ENCODE measurements at places on chromosomes 7 and 10.

DNA sequence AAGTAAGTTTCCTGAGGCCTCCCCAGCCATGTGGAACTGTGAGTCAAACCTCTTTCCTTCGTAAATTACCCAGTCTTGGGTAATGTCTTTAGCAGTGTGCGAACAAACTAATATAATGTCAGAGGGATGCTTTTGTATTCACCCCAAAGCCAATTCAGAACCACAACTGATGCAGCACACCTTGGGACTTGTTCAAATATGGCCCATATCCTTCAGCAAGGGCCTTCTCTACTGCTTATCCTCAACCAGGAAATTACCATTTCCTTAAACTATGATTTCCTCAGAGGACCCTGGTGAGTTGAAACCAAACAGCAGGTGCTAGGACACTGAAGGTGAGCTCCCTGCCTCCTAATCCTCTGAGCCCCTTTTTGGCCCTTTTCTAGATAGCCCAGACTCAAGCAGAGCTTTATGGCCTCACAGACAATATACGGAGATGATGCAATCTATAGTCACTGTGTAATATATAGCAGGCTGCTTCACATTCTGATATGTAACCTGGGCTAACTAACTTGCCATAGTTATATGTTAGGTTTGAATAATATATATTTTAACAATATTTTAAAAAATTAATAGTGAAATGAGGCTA lies 15.2 kb downstream of the SRI start:
- no peak for DNase-seq

- DNase-seq, result no peak
These were observed 57.4 kb upstream of the CASD1 start for GRCh38 chr7:94452239-94452638.

- no peak for DNase-seq
These were observed 879.5 kb downstream of the SORCS1 start for GRCh38 chr10:106284802-106285587.

DNA sequence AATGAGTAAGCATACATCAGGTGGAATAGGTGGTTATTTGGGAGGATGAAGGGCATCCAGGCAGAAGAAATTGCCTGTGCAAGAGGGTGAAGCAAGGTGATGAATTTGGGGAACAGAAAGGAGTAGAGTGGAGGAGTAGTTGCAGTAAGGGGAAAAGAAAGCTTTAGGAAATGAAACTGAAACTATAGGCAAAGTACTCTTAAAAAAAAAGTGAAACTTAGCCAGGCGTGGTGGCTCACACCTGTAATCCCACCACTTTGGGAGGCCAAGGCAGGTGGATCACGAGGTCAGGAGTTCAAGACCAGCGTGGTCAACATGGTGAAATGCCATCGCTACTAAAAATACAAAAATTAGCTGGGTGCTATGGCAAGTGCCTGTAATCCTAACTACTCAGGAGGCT lies 17.6 kb downstream of the NUP205 start:
- DNase-seq, result no peak

GRCh38 chr7:89049043-89049442 lies 253.5 kb upstream of the TEX47 start:
- DNase-seq, result no peak

DNA sequence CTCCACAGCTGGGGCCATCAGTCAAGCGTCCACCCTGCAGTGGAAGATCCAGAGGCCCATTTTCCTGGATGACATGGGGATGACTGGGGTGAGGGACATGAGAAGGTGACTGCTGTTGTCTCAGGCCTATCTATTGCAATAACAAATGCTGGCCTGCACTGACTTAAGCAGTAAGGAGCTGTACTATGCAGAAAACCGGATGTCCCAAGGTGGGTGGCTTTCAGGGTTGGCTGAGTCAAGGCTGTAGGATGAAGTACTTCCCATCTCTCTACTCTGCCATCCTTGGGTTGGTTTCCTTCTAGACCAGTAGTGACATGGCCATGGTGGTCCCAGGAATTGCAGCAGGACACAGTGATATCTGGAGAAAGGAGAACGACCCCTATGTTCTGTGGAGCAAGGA lies 48.1 kb downstream of the NEURL1 start:
- DNase-seq, result no peak

- no peak for DNase-seq
These were observed 18.8 kb upstream of the FAM170B start for GRCh38 chr10:49152663-49153062.

DNA sequence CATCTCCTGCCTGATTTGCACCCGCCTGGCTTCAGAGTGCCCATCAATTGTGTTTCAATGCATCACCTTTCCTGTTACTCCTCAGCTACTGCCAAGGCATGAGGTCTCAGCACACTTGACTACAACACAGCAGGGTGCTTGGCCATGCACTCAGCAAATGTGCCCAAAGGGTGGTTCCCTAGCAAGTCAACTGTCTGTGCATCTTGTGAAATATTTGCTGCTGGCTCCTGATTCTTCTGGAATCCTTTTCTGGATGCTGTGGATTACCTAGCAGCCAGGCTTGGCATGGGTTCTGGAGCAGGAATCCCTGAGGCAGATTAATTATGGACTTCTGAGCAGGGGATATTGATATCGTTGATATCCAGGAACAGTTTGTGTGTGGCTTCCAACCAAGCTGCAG lies 662.6 kb upstream of the MGMT start:
- DNase-seq, result no peak

GRCh38 chr10:33277135-33277536 lies 57.3 kb downstream of the NRP1 start:
- no peak for DNase-seq

- no peak for DNase-seq
These were observed 20.0 kb upstream of the CREB3L2 start for GRCh38 chr7:138021889-138022288.

DNA sequence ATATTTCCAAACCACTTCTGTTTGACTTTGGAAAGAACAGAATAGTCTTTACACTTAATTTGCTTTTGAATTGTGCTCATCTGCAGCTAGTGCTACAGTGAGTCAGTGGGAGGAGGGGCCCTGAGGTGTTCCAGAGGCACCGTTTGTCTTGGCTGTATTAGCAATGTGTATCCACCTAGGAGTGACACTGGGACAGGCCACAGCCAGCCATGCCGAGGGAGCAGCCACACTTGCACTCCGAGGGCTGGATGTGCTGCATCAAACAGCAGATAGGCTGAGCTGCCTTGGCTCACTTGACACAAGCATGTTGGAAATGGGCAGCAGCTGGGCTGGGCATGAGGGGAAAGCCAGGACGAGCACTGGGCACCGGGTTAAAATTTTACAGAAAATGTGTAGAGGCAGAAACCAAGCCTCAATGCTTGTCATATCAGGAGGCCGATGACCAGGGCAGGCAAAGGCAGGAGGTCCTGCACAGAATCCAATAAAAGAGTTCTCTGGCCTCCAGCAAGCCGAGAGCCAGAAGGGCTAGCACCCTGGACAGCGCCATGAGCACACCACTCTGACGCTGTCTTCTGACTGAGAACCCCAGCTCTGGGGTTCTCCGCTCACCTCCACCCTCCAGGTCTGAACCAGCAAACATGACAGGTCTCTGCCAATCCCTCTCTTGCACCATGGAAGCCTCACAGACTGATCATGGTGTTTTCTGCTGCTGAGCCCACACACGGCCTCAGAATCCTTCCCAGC lies 163.3 kb downstream of the GRID1 start:
- no peak for DNase-seq

DNA sequence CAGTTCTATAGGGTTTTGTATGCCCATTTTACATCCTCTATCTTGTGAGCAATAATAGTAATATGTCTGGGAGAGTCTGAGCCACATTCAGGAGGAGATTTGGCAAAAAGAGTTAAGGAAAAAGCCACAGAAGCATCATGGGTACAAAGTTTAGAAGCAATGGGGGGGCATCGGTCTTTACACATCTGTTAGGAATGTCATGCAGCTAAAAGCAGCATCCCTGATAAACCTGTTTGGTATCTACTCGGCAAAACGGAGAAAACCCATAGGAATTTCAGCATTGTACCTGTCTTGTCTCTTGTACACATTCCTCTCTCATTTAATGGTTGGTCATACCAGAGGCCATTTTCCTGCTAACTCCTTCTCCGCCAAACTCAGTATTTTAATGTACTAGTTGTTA lies 12.5 kb upstream of the HERPUD2 start:
- no peak for DNase-seq

GRCh38 chr7:29888006-29888405 lies 81.7 kb downstream of the WIPF3 start:
- no peak for DNase-seq

DNA sequence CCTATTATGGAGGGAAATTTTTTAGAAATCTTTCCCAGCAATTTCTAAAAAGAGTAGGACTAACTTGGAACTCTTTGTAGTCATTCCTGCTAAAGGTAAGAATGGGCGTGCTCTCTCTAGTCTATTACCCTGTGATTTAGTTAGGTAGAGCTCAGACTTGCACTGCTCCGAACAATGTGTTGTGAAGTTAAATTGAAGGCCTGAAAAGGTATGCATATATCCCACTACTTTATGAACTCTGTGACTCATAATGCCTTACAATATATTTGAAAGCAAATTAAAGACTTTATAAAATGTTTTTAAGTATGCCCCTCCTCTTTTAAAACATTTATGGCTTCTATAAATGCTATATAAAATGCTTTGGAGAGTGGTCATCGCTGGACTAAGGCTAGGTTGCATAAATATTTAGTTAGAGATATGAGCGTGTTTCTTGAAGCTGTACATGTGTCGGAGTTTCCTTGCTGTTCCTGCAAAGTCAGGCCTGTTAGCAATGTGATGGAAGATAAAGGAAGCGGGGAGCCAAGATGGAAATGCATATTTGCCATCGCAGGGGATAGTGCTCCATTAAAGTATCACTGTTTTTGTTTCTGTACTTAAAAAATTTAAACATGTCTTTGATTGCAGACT lies 761.4 kb downstream of the LRMDA start:
- DNase-seq, result no peak

GRCh38 chr7:132580717-132581285 lies 4.5 kb upstream of the PLXNA4 start:
- DNase-seq, result peak; percentile 68

Measured in GM19239 (cell line).